Neuronal stem cell (in vitro differentiated cells): ENCODE measurements at places on chromosomes 12 and 14.

- DNase-seq = no peak
Observed at GRCh38 chr12:105289114-105289904, 41.2 kb upstream of the C12orf75 start.

DNA sequence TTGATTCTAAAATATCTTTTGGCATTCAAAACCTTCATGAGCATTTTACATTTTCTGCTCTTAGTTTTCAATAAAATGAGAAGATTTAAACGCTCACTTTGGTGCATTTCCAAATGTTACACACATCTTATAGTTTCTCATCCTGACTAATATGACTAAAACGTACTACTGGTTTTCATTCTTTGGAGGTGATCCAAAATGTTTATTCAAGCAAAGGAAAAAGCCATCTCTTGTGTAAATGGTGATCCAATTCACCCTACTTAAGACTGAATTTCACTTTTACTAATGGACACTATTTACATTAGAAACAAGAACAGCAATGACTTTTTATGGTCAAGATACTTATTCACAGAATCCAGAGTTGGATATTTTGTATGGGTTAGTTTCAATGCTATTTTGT, 86.6 kb downstream of the KITLG start:
- no peak for DNase-seq

DNA sequence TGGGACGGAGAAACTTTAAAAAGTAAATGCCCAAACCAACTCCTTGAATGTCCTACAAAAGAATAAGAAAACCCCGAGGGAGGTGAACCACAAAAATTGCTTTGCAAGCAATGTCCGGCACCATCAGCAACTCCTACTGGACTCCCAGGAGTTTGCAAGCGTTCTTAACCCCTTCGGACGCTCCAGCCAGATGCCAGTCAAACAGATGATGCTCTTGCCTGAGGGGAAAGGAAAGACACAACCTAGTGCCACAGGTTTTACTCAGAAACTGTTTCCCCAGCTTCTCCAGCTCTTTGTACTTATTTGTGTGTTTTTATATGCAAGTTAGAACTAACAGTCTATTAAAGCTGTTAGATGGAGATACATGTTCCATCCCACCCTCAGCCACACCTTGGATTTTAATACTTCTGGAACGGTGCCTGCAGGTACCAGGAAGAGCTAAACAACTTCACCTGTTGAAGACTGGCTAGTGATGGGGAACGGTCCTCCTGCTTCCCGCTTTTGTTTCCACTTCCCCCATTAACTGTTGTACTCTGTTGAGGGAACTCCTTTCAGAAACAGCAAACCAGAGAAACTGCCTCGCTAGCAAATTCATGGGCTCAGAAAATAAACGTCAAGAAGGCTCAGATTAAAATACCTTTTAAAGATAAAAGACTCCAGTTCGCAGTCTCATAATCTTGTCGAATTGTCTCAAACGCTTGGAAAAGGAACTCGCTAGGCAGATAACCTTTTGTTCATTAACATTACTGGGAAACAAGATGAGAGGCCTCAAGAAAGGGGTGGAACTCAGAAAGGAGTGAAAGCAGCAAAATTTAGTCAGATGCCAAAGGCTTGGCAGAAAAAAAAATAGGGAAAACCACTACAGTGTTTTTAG, 1.1 kb upstream of the FERMT2 start:
- no peak for DNase-seq

- no peak for DNase-seq
Observed at GRCh38 chr12:2251526-2252209, 198.9 kb downstream of the CACNA1C start.

- no peak for DNase-seq
Observed at GRCh38 chr14:59271734-59272133, 83.3 kb downstream of the DAAM1 start.

GRCh38 chr14:88208858-88209257, 114.2 kb downstream of the KCNK10 start:
- DNase-seq = no peak

GRCh38 chr12:54372113-54372806, 8.0 kb upstream of the GPR84 start:
- DNase-seq = no peak

- no peak for DNase-seq
Observed at GRCh38 chr12:56080556-56081138, 682 bp downstream of the ERBB3 start.

GRCh38 chr14:71143381-71144290, 236.4 kb downstream of the PCNX1 start:
- no peak for DNase-seq

DNA sequence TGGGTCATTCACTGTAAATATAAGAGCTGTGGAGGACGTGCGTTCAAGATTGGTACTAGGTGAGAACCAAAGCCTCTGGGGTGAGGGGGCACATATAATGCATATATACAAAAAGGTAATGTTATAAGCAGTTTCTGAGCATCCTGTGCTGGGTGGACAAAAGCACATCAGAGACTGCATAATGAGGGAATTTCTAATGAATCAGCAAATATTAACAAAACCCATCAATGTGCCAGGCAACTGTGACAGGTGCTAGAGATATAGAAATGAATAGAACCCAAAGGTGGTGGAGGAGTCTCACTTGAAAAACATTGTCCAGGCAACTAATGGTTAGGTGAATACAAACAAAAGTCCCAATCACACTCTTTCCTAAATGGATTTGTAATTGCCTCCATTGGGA, 74.7 kb downstream of the GPR65 start:
- no peak for DNase-seq

DNA sequence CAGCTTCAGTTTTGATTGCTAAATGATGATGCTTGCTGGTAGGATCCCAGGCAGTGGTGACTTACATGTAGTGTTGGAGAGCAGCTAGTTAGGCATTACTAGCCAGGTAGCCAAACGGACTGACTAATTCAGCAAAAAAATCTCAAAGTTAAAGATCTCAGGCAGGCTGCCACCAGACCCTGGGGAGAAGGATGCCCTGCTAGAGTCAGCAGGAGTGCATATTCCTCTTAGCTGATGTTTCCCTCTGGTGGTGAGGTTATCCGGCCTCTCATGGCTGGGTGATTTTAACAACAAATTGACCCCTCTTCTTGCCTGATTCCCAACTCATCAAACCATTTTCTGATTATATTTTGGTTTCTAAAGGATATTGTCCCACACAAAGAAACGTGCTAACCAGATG, 2.8 kb downstream of the EFS start:
- DNase-seq = no peak

- DNase-seq = no peak
Observed at GRCh38 chr12:3110578-3110977, 33.4 kb downstream of the TSPAN9 start.

DNA sequence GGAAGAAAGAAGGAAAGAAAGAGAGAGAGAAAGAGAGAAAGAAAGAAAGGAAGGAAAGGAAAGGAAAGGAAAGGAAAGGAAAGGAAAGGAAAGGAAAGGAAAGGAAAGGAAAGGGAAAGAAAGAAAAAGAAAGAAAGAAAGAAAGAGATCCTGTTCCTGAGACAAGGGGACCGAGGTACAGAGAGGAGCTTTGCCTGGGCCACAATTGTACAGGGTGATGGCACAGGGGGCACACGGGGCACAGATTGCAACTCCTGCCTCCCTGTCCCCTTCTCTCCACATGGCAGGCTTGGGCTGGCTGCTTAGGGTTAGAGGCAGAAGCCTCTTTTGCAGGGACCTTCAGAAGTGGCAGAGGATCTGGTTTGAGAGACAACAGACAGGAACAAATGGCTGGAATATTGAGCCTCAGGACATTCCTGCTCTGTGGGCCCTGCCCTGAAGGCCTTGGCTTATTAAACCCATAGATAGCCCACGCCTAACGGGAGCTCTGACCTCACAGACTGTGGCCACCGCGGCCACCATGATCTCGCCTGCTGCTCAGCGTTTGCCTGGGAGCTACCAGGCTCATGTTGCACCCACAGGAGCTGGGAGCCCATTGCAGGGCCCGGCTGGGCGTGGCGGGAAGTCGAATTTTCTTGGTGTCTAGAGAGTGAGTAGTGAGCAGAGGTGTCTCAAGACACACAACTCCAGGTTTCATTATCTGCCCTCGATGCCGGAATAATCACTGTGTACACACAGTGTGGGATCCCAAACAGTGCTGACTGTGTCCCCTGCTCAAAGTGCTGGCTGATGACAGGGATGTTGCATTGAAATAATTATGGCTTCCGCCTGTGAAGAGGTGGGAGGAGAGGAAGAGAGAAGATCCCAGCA, 147.9 kb upstream of the NCOR2 start:
- DNase-seq = no peak

- DNase-seq = no peak
Observed at GRCh38 chr12:26496170-26496569, 300.8 kb downstream of the SSPN start.

DNA sequence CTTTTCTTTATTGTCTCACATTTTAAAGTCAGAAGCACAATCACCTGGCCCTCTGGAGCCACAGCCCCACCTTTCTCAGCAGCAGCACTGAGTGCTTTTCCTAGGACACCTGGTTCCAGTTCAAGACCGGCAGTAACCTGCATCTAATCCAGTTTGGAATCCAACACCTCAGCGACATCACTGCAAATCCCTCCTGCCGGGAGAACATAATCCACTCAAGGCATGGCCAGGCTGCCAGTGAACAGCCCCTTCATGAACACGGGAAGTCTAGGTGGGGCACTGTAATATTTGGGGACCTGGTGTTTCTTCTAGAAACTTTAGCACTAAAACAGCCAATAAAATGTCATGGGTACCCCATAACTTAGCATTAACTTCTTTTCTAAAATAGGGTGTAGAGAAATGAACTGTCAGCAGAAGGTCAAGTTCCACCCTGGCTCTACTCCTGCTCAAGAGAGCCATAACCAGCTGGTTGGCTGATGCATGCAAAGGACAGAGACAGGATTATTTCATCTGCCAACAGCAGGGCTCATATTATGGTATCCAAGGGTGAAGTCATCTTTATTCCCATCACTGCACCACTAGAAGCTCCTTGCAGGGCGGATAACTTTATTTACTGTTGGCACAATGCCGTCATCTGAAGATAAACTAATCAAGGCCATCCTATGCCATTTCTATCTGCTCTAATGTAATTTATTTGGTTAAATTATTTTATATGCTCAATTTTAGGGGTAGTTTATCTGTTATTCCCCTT, 76.7 kb downstream of the TTC7B start:
- no peak for DNase-seq
